ENCODE measurements at places on chromosomes 5 and 9.

GRCh38 chr5:126002222-126002897 is 420.8 kb upstream of the GRAMD2B start:
- DNase-seq: no peak

- DNase-seq: no peak
Measured at GRCh38 chr5:100434815-100435214, 100.4 kb upstream of the FAM174A start.

DNA sequence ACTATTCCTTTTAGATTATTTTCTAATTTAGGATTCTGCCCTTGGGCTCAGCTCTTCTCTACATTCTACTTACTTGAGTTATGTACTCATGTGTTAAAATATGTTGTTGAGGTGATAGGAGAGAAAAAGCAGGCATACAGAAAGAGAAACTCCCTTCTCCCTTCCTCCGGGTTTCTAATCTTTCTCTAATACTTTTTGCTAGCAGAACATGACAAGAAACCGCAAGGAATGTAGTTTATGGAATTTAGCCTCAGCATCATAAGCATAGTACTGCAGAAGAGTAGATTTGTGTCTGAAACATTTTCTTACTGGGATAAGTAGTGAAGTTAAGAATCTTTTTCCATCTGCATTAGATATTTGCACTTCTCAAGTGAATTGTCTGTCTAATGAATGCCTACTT is 139.5 kb upstream of the CYLC2 start:
- DNase-seq: no peak

GRCh38 chr9:82558346-82558745 is 504.6 kb downstream of the RASEF start:
- no peak for DNase-seq

DNA sequence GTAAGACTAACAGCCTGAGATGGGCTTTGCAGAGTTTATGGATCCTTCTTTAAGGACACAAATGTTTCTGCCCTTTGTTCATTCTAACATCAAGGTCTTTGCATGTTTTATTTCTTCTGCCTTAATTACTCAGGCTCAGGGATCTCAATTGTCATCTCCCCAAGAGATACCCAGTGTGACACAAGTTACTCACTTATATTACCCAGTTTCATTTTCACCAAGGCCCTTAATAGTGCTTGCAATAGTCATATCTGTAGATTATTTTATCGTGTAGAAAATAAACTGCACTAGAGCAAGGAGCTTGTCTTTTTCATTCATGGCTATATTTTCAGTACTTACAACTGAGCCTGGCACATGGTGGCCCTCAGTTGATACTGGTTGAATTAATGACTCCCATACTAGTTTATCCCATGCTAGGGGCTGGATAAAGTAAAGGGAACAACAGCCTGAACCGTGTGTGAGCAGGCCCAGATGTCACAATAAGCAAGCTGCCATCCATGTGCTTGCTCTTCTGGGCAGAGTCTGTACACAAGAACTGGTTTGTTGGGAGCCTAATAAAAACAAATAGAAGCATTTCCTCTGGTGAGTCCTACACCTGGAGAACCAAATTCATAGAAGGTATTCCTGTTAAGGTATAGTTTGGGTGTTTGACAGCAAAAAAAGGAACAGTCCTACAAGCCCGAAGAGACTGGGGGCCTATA is 112.5 kb upstream of the CD180 start:
- no peak for DNase-seq

- DNase-seq: no peak
Measured at GRCh38 chr9:126203313-126203712, 123.3 kb upstream of the MVB12B start.

DNA sequence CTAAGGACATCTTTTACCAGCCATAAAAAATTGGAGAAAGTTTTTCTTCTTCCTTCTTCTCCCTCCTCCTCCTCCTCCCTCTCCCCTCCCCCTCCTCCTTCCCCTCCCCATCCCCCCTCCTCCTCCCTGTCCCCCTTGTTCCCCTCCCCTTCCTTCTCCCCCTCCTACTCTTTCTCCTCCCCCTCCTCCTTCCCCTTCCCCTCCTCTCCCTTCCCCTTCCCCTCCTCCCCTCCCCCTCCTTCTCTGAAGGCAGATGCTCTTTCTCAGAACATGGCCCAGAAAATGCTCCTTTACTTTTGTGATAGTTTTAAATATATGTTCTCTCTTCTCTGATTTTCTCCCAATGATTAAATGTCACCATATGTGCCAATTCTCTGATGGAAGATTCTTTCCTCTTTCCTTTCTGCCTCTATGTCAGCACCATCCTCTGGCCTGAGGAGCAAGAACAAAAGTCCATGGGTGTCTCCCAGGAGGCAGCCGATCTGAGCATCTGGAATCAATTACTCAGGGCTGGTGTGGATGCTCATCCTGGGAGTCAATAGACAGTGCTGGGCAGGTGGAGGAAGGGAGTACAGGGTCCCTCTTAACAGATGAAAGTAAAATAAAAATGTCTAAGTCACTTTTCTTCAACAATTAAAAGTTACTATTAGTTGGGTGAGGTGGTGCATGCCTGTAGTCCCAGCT is 63.0 kb upstream of the GNA14 start:
- DNase-seq: no peak

GRCh38 chr5:159038907-159039306 is 60.8 kb downstream of the EBF1 start:
- DNase-seq: no peak

- no peak for DNase-seq
Measured at GRCh38 chr5:128426090-128426534, 111.9 kb downstream of the FBN2 start.

GRCh38 chr5:7894860-7895259 is 25.9 kb downstream of the MTRR start:
- no peak for DNase-seq

DNA sequence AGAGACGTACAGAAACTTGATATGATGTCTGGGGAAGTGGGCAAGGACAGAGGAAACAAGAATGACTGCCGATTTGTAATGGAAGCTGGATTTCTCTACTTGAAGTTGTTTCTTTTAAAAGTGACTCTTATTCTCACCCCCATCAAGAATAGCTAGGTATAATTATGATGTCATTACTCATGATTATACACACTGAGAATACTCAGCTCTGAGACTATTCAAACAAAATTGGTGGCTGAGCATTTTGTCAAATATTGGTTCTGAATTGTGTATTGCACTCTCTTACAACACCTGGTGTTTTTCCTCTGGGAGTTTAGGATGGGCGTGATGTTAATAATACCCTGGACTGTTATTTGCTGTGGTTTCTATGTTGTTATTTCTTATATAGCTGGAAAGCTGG is 46.3 kb downstream of the MAST4 start:
- no peak for DNase-seq

GRCh38 chr9:90469435-90469834 is 173.2 kb downstream of the DIRAS2 start:
- no peak for DNase-seq

GRCh38 chr5:88404405-88404804 is 135.8 kb upstream of the TMEM161B start:
- no peak for DNase-seq

DNA sequence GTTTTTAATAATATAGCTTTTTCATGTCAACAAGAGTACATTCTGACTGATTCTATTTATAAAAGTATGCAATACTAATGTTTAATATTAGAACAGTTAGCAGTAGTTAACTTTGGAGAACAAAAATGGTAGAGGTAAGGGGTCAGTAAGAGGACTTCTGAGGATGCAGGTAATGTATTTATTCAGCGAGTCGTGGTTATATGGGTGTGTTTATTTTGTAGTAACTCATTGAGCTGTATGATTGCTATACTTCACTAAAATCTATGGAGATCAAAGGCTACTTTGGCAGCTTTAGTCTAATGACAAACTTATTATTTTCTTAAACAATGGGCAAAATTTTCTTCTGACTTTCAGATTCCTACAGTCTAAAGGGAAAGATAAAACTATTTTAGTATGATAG is 146.5 kb downstream of the COMMD10 start:
- DNase-seq: no peak

GRCh38 chr9:32454280-32454679 is 69.8 kb downstream of the ACO1 start:
- DNase-seq: no peak

- peak; percentile 67 for DNase-seq
Measured at GRCh38 chr5:172683645-172684471, 42.8 kb downstream of the NEURL1B start.

DNA sequence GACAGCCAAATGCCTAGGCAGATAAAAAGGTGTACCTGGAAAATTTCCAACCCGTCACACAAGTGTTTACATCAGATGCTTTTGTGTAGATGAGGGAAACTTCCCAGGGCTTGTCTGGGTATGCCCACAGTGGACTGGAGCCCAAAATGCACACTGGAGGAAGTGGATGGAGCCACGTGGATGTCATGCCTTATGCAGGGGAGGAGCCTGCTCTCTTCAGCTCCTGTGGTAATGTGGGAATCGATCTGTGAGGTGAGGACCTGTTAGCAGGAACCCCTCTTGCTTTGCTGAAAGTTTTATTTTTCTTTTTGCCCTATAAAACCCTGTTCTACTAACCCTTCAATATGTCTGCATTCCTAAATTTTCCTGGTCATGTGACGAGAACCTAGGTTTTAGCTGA is 439.2 kb upstream of the CDH9 start:
- DNase-seq: no peak

- no peak for DNase-seq
Measured at GRCh38 chr5:84131372-84131771, 253.3 kb downstream of the EDIL3 start.

- DNase-seq: no peak
Measured at GRCh38 chr5:677131-678101, 15.7 kb downstream of the TPPP start.

Data from CD8-positive, alpha-beta memory T cell (primary cell).